Activated CD8-positive, alpha-beta memory T cell treated with anti-CD3 and anti-CD28 coated beads for 1 hour (primary cell): ENCODE measurements at places on chromosomes 7 and 10.

GRCh38 chr10:86773498-86773897 lies 17.1 kb downstream of the BMPR1A start:
- no peak for DNase-seq

- no peak for DNase-seq
Observed at GRCh38 chr7:148915211-148915610, 31.1 kb upstream of the EZH2 start.

DNA sequence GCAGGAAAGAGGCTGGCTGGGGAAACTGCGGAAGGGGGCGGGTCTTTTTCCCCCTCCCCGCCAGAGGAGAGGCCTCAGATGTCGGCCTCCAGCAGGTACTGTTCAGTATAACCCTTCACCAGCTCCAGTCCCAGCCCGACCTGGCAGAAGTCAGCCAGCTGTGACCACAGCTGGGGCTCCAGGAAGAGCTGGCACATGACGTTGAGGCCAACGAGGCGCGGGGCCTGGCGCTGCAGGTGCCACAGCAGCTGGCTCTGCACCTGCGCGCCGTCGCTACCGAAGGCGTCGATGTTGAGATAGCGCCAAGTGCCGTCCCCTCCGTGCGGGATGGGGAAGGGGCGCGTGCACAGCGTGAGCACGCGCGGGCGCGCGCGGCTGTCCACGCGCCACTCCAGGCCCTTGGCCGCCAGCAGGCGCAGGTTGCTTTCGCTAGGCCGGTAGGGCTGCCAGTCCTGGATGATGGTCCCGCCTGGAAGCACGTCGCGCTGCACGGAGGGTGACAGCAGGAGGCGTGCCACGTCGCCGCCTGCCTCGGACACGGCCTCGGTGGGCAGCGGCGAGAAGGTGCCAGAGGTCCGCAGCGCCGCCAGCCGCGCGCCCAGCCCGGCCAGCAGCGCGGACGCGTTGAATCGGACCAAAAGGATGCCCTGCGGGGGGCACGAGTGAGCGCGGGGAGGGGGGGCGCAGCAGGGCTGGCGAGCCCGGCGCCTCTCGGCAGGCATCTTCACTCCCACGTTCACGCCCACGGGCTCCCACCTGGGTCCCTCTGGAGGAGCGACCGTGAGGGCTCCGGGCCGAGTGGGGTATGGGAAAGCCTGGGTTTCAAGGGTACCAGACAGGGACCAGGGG lies 6.9 kb upstream of the VGF start:
- DNase-seq: no peak

DNA sequence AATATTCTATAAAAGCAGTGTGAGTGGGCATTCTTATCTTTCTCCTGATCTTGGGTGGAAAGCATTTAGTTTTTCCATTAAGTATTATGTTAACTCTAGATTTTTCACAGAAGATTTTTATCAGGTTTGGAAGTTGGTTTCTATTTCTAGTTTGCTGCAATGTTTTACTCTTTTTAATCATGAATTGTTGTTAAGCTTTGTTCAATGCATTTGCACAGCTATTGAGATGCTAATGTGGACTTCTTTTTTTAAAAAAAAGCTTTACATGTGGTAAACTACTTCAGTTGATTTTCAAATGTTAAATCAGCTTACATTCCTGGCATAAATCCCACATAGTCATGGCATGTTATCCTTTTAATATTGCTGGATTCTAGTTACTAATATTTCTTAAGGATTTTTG lies 363.6 kb upstream of the NRP1 start:
- no peak for DNase-seq

DNA sequence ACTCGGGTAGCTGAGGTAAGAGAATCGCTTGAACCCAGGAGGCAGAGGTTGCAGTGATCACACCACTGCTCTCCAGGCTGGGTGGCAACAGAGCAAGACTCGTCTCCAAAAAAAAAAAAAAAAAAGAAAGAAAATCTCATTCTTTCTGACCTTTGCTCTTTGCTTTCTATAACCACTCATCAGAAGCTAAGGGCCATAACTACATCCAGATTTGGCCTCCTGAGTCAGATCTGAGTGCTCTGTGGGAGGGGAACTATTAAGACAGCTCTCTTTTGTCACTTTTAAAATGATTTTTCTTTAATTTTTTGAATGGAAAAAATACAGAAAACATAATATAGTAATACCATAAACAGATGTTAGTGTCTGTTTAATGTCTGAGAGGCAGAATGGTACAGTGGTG lies 210.1 kb downstream of the KIAA1217 start:
- DNase-seq: no peak

GRCh38 chr7:2012044-2012900 lies 220.5 kb downstream of the MAD1L1 start:
- DNase-seq: no peak

DNA sequence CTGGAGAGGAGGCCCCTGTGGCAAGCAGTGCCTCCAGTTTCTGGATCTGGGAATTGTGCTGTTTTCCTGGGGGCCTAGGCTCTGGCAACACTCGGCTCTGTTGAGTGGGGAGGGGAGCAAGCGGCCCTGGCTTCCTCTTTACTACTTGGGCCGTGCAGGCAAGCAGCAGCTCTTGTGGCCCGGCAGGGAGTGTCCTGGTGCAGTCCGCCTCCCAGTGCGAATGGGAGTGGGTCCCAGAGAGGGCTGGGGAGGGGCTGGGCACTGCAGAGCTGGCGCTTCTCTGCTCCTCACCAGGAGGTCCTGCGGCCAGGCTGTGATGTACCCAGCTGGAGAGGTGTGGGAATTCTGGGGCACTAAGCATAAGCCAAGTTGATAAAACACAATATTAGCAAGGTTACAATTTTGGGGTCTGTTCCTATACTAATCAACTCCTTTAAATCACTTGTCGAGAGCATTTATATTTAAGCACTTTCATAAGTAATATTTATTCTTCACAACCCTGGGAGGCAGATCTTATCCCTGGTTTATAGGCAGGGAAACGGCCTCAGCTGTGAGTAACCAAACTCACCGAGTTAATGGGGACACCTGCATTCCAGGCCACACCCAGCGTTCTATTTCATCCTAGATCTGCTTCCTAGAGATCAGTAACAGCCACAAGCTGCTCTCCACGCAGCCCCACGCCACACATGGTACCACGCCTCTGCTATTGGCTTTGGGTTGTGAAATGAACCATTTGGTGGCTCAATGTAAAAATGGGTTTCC lies 183.4 kb upstream of the PLXNA4 start:
- DNase-seq: no peak

DNA sequence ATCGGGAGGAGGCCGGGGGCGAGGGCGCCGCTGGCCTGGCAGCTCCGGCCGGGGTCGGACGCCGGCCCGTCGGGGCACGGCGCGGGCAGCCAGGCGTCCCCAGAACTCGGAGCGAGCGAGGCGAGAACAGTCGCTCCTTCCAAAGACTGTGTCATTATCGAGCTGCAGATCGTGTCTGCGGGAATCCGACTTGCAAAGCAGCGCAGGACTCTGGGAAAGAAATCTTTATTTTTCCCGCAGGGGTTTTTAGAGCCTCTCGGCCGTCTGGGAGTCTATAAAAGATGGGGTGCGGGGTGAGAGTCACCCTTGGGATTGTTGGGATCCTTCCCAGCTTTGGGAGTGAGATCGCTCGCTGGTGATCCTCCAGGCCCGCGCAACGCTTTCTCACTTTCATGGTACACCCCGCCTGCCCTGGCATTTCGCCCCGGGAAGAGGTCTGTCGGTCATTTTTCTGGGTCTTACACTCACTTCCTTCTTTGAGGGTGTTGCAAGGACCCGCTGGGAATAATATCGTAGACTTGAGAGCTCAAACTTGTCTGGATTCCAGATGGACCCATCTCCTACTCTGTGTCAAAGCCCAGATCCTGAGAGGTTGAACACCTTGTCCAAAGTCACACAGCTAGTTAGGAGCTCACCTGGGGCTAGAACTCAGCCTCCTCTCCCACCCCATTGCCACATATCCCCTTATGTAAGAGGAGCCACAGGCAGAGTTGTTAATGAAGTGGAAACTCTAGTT lies 1.0 kb downstream of the UBTD1 start:
- DNase-seq: no peak

- no peak for DNase-seq
Observed at GRCh38 chr7:134554417-134554966, 5.6 kb downstream of the AKR1B15 start.

DNA sequence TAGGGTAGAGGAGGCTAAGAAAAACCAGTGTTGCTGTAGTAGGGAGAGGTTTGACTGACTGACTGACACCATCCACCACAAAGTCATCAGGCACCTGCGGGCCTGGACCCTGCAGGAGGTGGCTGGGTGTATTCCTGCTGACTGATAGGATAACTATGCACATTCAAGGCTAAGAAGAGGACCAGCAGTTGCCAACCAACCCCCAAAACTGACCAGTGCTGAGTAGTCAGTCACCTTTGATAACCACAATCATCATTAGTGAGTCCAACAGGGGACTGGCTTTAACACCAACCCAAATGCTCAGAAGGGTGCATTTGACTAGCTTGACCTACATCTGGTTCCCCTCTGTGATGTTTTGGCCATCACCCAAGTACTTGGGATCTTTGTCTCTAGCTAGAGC lies 30.5 kb downstream of the PLXNA4 start:
- no peak for DNase-seq

DNA sequence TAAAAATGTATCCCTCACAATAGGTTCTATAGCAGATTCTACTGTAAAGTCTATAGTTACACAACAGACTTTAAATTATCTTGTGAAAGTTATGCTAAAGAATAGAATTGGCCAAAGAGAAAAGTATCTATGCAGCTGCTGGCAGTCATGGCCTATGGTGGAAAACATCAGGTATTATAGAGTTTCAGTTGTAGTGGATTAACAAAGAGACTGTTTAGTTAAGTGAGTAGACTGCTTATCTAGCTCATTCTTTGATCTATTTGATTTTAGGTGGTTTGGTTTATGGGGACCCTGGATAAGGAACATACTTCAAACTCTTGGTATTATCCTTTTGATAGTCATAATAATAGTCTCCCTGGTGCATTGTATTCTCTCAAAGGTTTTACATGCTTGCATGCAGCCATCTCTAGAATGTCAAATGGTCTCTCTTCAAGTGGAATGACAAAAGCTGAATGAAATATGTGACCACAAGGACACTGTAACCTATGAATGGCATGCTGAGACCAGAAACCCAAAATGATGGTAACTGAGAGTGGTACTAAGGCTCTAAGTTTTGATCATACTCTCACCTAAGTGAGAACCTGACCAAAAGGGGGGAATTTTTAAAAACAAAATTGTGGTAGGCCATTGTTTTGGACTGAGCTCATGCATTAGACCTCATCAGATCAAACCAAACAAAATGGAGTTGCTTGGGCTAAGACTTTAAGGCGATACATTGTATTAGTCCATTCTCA lies 54.9 kb upstream of the NAMPT start:
- DNase-seq: no peak

DNA sequence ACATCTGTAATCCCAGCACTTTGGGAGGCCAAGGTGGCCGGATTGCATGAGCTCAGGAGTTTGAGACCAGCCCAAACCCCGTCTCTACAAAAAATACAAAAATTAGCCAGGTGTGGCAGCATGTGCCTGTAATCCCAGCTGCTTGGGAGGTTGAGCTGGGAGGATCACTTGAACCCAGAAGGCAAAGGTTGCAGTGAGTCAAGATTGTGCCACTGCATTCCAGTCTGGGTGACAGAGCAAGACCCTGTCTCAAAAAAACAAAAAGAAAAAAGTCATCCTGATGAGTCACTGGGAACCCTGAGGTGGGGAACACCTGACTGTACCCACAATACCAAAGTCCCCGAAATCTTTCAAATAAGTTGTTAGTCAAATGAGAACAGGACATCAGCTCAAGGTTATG lies 80.0 kb downstream of the NEBL start:
- DNase-seq: no peak

GRCh38 chr10:50384898-50385297 lies 133.6 kb upstream of the ASAH2 start:
- DNase-seq: no peak

- no peak for DNase-seq
Observed at GRCh38 chr10:133378251-133379096, 588 bp upstream of the PAOX start.

DNA sequence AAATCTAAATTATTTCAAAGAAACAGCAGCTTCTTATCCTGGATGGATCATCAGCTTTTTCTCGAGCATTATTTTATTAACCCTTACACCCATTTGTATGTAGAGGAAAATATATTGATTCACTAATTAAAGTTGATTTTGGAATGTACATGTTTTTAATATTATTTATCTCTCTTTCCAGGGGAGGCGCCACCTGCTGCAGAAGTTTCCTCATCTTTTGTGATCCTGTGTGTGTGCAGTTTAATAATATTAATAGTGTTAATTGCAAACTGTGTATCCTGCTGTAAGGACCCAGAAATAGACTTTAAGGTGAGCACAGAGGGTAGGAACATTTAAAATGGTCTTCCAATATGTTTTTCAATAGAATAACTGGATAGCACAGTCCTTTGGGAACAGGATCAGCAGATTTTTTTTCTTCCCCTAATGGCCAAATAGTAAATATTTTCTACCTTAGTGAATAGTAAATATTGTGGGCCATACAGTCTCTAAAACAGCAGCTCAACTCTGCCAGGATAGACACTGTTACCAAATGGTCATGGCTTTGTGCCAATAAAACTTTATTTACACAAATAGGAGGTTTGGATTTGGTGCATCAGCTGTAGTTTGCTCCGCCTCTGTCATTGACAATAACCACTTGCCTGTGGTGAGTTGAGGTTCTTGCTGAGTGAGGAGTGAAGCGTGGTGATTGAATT lies 30.6 kb downstream of the LMTK2 start:
- no peak for DNase-seq

DNA sequence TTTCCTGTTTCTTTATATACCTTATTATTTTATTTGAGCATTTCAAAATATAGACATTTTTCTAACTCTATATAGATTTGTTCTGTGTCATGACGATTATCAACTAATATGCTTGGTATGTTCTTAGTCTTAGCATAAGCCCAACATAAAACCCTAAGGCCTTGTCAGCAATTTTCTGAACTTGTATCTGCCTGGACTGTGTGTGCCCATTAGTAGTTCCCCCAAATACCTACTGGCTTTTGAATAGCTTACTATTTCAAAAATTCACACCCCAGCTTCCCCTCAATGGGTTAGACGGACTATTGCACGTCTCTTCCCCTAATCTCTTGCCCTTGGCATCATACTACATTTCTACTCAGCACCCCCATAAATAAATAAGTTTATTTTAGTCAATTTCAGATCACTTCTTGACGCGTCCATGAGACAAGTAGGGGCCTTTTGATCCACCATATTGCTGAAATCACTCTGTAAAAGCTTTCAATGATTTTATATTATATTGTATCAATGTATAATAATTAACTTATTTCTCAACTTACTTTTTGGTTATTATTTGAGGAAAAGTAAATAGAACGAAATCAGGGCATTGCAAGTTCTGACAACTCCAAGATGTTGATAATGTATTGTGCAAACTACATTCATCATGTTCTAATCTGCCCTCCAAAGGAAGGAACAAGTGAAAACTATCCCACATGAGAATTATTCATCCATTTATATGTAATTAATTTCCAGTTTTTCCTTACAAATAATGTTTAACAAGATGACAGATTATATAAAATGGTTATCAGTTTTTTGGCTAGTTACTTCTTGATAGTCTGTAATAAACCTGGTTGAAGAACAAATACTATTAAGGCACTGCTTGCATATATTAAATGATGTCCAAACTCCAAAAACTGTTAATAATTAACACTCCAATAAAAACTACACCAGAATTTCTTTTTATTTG lies 1.1 kb upstream of the AKR1C3 start:
- DNase-seq: no peak

- no peak for DNase-seq
Observed at GRCh38 chr7:24921362-24921679, 58.7 kb downstream of the OSBPL3 start.

GRCh38 chr7:128849804-128850490 lies 12.7 kb upstream of the ATP6V1F start:
- DNase-seq: no peak
